Posterior vena cava (tissue), 2 donors: ENCODE measurements at places on chromosomes 3 and 15.
A peak's percentile ranks its signal among the peaks of the same experiment; 100 is the strongest.

DNA sequence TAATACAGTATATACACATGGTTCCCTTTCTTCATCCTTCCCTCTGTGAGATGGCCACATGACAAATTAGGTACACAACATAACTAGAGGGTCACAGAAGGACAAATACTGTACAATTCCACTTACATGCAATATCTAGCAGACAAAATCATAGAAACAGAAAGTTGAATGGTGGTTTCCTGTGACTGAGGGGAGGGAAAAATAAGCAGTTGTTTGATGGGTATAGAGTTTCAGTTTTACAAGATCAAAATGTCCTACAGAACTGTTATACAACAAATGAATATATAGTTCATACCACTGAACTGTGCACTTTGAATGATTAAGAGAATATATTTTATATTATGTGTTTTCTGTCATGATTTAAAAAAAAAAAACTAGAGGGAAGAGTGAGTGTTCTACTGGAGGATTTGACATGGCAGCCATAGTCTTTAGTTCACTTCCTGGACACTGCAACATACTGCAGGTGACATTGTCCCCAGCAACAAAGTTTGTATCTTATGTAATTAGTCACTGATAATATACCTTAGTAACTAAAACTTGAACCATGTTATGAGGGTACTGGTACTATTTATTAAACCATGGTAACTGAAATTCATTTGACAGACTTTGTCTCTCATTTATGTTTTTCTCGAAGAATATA lies 37.2 kb downstream of the CCDC54 start:
- DNase-seq, result no peak

DNA sequence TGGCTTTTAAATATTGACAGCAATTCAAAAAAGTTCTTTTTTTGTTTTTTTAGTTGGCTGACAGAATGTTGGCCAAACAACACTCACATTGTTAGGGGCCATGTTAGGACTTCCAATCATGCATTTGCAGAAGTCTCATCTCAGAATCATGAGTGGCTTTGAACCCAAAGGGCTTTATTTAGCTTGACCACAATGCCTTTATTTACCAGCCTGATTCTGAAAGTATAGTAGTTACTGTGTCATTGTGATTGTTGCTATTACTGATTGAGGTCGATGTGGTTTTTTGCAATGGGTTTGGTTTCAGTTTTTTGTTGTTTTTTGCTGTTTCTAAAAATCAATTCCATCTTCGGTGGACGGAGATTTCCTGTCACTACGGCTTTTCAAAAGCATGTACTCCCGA lies 7.2 kb downstream of the GLDN start:
- DNase-seq, result no peak

GRCh38 chr15:67091071-67091979 lies 25.9 kb downstream of the SMAD3 start:
- peak; percentile 89 for DNase-seq

DNA sequence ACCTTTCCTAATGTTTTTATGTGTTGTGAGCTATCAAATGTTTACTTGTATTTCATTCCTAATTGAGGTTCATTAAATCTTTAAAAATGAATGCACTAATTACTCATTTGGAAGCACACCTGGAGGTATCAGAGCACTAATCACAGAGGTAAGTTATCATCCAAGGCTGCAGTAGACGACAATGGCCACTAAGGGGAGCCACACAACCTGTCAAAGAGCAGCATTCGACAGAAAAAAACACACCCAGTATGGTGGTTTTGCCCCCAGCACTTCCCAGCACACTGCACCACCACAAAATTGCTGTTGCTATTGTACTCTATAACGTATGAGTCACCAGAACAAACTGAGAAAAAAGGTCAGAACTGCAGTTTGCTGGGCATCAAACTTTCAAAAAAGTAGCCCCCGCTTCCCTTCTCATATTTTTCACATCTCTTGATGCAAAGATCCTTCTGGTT lies 205.9 kb upstream of the IGF1R start:
- no peak for DNase-seq

DNA sequence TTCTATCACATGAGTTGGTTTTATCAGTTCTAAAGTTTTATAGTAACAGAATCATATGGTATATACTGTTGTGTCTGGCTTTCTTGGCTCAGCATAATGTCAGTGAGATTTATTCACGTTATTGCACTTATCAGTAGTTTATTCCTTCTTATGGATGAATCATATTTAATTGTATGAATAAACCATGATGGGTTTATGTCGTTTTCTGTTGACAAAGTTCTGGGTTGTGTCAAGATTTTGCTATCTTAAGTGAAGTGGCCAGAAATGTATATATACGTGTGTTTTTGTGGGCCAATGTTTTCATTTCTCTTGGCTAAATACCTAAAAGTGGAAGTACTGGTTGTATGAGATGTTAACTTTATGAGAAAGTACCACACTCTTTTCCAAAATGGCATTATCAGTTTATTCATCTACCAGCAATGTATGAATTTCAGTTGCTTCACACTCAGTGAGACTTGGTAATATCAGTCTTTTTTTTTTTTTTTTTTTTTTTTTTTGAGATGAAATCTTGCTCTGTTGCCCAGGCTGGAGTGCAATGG lies 112.4 kb upstream of the DCBLD2 start:
- no peak for DNase-seq

DNA sequence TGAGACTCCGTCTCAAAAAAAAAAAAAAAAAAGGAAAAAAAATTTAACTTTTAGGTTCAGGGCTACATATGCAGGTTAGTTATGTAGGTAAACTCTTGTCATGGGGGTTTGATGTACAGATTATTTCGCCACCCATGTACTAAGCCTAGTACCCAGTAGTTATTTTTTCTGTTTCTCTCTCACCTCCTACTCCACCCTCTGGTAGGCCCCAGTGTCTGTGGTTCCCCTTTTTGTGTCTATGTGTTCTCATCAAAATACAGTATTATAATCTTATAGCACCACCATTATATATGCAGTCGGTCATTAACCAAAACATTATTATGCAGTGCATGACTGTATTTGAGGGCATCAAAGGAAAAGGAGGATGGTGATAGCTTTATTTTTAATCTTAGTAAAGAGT lies 47.3 kb downstream of the CHP1 start:
- DNase-seq, result no peak

DNA sequence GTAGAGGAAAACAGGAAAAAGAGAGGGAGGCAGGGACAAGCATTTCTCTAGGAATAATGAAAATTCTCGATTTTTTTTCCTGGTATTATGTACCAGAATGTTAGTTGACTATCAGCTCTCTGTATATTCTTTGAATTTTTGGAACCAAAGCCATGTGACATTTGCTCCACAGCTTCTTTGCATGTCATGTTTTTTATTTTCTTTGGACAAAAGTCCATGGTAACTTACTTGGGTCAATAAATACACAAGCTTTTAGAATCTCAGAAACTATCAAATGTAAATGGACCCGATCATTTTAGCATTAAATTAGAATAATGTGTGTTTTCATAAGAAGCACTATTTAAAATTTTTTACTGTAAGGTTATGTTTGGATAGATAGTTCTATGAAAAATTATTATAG lies 320.5 kb downstream of the ZIC1 start:
- DNase-seq, result no peak

DNA sequence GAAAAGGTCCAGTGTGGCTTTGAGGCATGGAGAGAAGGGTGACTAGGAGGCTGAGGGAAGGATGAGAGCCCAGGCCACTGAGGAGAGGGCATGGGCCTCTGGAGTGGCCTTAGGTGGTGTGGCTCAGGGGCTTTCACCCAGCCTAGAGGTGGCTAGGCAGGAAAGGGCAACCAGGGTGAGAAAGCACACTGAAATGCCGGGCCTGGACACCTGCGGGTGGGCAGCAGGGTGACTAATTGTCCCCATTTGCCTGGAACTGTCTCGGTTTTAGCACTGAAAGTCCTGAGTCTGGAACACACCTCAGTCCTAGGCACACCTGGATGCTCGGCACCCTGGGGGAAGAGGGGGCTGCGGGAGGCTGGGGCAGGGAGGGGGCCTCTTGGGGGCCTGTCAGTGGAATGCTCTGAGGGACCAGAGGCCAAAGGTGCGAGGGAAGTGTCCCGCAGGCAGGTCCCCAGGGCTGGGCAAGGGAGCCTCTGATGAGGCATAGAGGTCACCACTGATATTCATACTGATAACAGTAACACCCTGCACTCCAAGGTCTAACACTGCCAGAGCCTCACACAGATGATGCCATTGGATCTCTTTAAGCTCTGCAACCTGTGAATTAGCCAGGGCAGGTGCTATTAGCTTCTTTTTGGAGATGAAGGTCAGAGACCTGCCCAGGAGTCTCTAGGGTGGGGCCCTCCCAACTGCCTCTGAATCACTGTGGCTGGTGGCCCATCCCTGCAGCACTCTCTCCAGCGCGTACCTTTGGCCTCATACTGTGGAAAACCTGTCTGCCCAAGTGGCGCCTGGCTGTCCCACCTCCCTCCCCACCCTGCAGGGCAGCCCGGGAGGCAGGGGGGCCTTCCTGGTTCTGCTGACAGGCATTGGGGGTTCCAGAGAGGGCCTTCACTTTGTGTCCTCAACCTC lies 3.0 kb upstream of the PHGR1 start:
- no peak for DNase-seq

- DNase-seq, result no peak
Measured at GRCh38 chr3:53357458-53357857, 10.1 kb upstream of the DCP1A start.

GRCh38 chr3:149055575-149055974 lies 30.8 kb downstream of the HLTF start:
- no peak for DNase-seq

DNA sequence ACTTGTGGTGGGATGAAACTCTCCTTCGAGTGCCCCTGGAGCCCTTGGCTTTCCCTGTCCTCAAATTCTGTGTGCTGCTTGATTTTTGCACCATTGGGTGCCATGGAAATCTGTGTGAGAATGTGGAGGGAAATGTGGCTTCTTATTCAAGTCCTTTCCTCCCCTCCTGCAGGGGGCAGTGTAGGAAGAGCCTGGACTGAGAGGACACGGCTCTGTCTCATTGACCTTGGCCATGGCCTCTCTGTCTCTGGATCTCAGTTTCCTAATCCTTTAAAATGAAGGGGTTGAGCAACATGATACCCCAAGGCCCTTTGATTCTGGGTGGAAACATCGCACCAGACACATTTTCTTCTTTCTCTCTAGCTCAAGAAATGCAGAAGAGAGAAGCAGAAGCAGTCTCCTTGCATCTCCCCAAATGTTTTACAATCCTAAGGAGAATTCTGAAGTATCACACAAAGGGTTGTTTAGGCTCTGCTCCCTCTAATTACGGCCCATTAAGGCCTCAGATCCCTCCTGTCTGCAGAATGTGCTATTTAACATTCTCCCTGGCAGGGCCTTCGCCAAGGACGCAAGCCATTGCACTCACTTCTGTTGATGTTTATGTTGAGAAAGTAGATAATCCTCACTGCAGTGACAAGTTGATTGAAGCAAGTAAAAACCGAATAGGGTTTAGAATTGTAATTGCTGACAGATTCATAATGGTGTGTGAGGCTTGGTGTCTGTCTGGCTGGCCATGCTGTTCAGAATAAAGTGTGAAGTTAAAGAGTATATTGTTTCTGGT lies 169.1 kb downstream of the TPRG1 start:
- DNase-seq, result no peak

GRCh38 chr15:95973566-95974256 lies 356.8 kb upstream of the NR2F2 start:
- no peak for DNase-seq

DNA sequence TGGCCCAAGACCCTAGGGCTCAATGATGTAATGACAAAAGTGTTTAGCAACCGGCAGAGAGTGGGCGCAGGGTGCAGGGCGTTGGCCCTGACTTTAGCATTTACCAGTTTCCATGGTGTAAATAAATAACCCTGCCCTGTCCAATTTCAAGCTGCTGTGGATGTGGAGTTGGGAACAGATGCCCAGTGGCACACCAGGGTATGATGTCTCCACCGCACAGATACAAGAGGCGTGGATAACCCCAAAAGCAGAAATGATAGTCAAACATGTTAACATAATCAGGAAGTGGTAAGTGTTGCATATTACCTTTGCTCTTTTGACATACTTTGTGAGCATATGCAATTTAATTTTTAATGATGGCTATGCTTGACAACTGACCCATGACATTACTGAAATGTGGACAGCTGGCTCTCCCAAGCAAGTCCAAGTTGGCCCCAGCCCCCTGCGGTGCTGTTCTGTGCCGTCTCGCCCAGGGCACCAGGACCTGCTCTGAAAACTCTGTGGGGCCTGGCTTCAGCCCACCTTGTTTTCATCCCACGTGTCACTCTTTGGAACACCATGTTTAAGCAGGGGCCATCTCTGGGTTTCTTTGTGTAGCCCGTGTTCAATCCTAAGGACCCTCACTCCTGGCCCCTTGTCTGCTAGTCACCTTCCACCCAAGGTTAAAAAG lies 10.8 kb upstream of the ANPEP start:
- DNase-seq, result peak; percentile 55

DNA sequence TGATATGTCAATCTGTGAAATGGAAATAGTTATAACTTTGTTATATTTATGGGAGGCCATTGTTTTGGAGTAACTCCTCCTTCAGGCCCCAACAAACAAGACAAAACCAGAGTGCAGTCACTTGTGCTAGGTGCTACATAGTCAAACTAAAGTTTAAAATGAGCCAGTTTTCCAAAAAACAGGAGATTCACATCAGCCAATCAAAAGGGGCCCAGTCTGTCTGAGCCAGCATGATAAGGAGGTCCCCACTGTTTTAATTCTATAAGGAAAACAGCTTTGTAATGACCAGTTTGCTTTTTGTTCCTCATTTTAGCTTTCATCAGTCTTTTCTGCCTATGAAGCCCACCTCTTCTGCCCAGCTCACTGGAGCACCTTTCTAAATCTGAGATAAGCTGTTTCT lies 94.7 kb upstream of the SLC7A14 start:
- no peak for DNase-seq

GRCh38 chr3:149813367-149814281 lies 609 bp downstream of the RNF13 start:
- DNase-seq, result peak; percentile 55

DNA sequence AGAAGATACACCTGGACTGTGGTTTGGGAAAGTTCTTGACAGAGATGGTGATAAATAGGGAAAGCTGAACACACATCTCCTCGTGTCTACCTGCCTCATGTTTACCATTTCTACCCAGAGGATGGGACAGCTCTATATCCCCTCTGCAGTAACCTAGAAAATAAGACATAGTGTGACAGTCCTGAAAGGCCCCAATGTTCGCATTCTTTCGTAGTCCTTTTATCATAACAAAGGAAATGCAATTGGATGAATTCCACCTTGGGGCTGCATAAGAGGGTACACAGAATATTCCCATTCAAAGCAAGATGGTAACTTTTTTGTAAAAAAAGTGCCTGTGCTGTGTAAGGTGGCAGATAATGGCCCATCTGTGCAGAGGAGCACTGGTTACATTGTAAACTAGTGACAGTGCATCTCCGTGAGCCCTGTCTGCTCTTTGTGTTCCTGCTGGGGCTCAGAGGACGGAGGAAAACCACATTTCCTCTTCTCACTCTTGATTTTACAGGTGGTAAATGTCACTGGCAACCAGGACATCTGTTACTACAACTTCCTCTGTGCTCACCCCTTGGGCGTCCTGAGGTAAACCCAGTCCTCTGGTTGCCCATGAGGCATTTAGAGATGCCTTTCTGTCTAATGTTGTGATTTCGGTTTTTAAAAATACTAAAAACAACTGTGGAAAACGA lies 74.3 kb downstream of the SIDT1 start:
- DNase-seq, result no peak

- DNase-seq, result no peak
Measured at GRCh38 chr3:55877703-55878102, 390.6 kb upstream of the WNT5A start.
